Heart left ventricle (tissue), 16 donors: ENCODE measurements at places on chromosomes 3 and 15. TPM values are rescaled to one million over a fixed set of nuclear protein-coding genes. Genes with fewer than 3 reads are reported as not detected.

Gene SLC22A13
- not detected for total RNA-seq

Gene ERC2
- total RNA-seq: 0.16 TPM

DNA sequence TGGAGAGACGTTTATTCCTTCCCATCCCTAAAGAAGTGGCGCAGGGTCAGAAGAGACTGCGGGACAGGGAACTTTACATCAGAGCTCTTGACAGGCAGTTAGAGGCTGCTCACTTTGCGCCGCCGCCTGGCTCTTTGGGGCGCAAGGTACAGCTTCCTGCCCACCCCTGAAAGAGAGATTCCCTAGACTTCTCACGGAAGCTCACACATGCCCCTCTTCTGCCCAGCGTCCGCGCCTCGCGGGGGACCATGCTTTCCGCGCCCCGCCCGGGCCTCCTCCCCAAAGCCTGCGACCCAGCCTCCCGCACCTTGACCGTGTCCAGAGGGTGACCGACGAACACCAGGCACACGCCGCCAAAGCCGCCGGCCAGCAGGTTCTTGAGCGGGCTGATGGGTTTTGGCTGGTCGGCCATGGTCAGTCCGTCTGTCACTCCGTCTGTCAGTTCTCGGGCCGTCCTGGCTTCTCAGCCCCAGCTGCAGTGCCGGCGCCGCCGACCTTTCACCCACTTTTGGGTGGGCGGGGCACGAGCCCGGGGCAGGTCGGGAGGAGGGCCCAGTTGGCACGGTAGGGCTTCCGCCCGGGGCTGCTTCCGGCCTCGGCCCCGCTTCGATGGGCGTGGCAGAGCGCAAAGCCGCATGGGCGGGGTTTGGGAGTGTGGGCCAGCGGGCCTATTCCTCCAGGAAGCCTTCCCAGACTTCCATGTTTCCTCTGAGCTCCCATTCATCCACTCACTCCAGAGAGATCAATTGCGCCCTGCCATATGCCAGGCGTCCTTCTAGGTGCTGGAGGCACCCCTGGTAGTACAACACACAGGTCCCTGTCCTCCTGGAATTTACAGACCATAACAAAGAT lies at the start of gene SLC25A20:
Gene SLC25A20, minus strand, starts transcription at position 500 of the 852 bp plus-strand sequence. Its CDS starts 88 bp downstream, at position 412.
- DNase-seq: peak; percentile 96

DNA sequence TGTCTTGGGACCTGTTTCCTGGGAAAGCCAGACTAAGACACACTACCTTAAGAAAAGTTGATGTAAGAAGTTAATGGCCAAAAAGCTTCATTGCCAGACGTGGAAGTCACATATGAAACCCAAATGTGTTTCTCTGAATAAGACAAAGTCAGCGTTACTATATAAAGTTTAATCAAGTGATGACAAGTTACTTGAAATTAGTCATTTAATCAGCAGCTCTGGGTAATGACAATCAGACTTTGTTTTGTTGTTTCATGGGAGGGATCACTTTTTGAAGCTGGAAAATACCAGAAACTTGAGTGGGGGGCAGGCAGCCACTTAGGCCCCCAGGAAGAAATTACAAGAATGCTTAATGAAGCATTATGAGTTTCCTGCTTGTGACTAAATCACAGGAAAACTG lies 218.6 kb downstream of the PTPRG start:
- DNase-seq: no peak

Gene ALAS1
- 117 TPM for total RNA-seq

DNA sequence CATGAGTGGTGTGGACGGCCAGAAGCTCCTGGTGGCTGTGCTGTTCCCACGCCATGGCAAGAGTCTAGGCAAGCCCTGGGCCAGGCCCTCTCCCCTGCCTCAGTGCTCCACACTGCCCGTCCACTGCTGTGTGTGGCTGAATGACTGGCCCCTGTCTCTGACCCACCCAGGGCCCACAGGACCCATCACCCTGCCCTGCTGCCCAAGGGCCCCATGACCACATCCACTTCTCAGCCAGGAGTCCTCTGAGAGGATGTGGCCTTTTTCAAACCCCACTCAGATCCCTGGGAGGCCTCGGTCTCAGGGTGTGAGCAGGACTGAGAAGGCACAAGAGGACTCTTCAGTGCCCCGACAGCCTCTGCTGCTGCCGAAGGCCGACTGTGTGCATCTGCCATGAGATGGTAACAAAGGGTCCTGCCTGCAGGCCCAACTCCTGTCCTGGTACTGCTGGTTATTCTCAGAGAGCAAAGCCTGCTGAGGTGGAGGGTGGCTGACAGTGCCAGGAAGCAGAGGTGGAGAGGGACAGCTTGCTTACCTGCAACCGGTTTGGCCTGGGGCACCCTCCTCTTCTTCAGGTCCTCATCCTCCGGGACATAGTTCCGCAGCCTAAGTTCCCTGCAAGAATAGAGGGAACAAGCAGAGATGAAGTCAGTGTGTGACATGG lies 47.5 kb downstream of the PTH1R start:
- DNase-seq: no peak

- DNase-seq: no peak
Measured at GRCh38 chr3:188053036-188053340, 101.0 kb upstream of the LPP start.

GRCh38 chr15:20358779-20359414 lies 182.7 kb downstream of the GOLGA6L6 start:
- DNase-seq: no peak

Gene CRYBG3
- total RNA-seq: 33.4 TPM

DNA sequence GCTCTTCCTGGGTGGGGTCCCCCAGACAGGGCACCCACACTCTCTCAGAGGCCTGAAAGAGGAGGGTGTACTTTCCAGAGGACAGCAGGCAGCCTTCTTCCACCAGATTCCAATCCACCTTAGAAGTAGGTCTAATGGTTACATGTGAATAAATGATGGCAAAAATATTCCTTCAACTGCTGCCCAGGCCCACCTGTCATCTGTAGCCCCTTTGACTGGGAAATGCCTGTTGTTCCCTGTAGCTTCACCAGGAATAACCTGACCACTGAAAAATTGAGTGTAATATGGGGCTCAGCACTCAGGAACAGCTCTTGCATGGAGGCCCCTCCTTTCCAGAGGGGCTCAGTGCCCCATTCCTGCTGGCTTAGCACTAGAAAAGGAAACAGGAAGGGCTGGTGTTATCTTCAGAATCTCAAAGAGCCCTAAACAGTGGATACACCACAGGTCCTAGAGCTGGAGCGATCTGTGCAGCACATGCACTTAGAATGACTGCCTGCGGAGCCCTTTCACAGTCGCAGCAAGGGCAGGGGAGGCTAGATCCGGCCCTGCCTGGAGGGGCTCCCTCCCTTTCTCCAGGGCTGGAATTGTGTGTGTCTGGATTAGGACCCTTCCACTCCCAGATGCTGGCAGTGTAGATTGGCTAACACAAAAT lies 32.1 kb downstream of the SLC22A14 start:
- DNase-seq: no peak

DNA sequence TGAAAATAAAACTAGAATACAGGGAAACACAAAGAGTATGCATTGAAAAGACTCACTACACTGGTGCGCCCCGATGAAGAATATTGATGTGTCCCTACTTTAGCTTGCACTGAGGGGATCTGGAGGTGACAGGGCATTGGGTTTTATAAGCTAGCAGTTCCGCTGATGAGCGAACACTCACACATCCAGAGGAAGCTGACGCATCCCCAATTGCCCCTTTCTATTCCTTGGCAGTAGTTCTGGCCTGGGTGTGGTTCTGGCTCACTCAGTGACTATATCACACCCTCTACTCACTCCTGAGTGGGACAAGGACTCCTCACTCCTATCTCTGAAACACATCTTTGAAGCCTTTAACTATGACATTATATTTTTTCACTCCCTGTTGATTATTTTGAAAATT lies 71.0 kb downstream of the B3GNT5 start:
- DNase-seq: no peak

Gene DGKG
- total RNA-seq: 47.3 TPM

DNA sequence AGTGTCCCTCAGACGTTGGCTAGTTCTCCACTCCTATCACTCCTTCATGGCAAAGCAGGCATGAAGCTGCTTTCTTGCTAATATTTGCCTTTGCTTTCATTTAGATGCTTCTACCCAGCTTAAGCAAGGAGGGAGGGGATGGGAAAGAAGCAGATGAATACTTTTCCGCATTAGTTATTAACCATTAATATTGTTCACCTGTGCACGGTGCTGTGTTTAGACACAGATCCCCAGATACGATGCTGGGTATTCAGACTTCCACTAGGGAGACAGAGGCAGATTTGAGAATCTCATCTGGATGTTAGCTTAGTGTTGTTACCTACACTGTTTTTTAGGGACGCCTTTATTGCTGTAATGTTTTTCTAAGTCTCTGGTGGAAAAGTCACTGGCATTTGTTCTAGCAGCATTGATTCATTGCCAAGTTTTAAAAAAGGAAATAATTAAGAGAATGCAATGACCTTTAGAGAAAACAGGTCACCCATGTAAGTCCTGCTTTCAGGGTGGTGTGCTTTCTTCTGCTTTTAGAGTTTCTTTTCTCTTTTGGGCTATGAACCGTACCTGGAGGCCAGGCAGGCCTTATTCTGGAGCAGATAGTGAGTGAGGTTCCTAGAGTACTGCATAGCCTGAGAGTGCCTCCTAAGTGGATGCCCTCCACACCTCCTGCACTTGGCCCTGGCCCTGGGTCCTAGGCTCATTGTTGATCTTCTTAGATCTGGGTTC lies 55.5 kb downstream of the MYZAP start:
- DNase-seq: no peak

- no peak for DNase-seq
Measured at GRCh38 chr3:40719660-40720287, 195.0 kb downstream of the ZNF621 start.

GRCh38 chr3:160780245-160780644 lies 24.2 kb downstream of the PPM1L start:
- no peak for DNase-seq

DNA sequence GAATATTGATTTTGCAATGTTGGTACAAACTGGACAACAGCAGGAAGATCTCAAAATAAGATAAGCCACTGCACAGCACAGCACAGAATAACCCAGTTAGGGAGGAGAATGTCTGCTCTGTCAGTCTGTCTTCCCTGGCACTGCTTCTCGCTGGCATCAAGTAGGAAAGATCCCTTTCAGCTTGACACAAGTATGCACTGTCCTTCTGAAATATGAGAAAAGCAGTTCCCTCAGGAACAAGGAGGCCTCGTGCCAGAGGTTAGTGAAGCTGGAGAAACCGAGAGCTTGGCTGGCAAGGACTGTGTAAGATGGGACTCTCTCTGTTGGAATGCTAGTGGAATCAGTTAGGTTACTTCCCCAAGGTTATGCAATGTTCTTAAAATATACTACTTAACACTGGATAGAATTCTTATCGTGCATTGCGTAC lies 59.1 kb downstream of the FMN1 start:
- no peak for DNase-seq

Gene TUSC7
- total RNA-seq: not detected

DNA sequence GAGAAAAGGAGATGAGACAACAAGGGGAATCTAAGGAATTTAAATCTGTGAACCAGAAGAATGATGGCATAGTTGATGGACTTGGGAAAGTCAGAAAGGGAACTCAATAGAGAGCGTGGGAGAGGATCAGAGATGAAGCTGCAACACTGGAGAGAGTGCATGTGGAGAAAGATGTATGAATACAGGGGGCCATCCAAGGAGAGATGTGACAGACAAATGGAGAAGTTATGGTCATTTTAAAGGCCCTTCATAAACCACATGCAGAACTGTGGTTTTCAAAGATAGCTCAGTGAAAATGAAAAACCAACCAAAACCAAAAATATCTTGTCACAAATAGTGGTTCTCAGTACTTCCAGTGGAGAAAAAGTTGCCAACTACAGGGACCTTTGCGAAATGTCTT lies 265.2 kb downstream of the SUCLG2 start:
- no peak for DNase-seq

GRCh38 chr3:4994823-4995499 lies 15.7 kb downstream of the BHLHE40 start:
- DNase-seq: peak; percentile 70

GRCh38 chr3:104102386-104102785 lies 1264.3 kb upstream of the ALCAM start:
- DNase-seq: no peak

DNA sequence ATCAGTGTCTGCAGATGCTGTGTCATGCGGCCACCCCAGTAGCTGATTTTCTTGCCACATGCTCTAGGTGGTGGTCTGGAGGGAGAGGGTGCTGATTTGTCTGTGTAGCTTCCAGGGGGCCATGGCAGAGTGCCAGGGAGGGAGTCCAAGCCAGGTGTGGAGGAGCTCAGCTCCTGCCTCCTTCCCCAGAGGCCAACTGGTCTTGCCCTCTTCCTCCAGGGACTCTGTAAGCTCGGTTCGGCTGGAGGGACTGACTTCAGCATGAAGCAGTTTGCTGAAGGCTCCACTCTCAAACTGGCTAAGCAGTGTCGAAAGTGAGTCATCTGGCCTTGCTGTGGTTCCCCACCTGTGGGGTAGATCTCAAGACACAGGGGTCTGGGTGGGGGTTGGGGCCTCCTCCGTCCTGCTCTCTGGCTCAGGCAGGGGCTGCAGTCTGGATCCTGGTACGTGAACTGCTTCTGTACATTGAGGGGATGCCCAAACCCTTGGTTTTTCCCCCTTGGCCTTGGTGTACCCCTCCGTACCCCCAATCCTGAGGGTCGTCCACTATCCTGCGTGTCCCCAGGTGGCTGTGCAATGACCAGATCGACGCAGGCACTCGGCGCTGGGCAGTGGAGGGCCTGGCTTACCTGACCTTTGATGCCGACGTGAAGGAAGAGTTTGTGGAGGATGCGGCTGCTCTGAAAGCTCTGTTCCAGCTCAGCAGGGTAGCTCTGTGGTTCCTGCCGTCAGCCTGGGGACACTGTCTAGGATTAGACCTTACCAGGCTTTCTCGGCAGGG lies 6.9 kb upstream of the RCCD1 start:
- DNase-seq: no peak
